ENCODE measurements at places on chromosomes 1 and 21. TPM values are rescaled to one million over a fixed set of nuclear protein-coding genes. Genes with fewer than 3 reads are reported as not detected.
A peak's percentile ranks its signal among the peaks of the same experiment; 100 is the strongest.

- no peak for DNase-seq
Measured at GRCh38 chr1:61612602-61613001, 112.3 kb downstream of the TM2D1 start.

- no peak for DNase-seq
Measured at GRCh38 chr1:16198444-16199156, 13.9 kb downstream of the ARHGEF19 start.

DNA sequence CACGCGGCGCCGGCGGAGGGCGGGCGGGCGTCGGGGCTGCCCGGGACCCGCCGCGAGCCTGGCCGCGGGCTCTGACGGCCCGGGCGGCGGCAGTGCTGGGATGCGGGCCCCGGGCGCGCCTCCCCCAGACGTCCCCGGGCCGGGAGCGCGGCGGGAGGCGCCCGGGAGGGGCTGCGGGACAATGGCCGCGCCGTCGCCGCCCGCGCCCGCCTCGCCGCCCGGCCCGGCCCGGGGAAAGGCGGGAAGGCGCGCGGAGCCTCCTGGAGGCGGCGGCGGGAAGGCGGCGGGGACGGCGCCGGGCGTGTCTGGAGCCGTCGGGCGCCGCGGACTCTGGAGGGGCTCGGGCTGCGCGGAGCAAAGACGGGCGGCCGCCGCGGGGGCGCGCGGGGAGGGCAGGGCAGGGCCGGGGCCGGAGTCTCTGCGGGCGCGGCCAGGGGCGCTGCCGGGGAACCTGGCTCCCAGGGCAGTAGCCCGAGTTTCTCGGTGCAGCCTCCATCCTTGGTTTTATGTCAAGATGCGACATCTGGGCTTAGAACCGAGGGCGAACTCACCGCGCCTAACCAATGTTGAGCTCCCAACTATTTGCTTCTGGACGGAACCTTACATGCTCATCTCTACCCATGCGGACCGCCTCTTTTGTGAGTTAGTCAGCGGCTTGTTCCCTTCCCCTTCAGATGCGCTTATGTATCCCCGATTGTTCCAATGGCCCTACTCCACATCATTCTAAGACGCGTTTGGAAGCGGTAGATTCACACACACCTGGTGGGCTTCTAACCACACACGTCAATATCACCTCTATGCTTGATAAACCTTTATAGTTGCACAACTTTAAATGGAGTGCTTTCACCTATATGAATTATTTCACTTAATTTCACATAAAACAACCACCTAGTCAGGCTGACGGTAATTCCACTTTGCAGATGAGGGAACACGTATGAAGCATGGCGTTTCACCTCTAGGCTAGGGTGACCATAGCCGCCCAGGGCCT is 651 bp downstream of the ZBTB8A start:
- DNase-seq = no peak

GRCh38 chr1:117013309-117013858 is 11.8 kb downstream of the CD101 start:
- no peak for DNase-seq

LCE2B gene
- total RNA-seq = not detected

- DNase-seq = no peak
Measured at GRCh38 chr1:110523011-110523410, 4.0 kb upstream of the KCNA10 start.

FASLG gene
- not detected for total RNA-seq

DNA sequence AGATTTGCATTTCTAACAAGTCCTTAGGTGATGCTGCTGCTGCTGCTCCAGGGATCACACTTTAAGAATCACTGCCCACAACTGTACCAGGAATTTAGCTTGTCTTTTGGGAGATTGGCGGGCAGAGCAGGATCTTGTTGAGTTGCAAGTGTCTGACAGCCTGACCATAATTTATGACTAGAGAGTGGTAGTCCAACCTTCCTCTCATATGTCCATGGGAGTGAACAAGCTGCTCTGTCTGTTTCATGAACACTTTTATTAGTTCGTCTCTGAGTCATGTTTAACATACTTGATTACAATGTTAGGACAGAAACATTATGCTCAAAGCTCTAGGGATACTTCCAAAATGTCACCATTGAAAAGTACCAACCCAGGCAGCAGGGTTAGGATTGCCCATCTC is 169.6 kb downstream of the TGFB2 start:
- no peak for DNase-seq

C8B gene
- not detected for total RNA-seq

GUCA2B gene
- not detected for total RNA-seq

RFX5 gene
- 49.6 TPM for total RNA-seq

DNA sequence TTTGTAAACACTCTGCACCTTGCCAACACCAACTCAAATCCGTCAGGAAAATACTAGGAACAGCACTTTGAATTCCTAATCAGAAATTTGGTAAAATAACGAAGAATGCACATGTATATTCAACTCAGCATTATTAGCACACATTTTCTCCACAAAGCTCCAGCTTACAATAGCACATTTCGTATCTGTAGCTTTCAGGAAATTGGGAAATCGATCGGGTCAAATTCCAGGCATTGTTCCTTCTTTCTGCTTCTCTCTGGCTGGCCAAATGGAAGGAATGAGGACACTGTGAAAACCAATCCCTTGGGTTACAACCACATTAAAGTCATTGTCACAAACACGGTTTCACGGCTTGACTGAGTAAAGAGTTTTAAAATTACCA is 58.6 kb downstream of the NPHP4 start:
- DNase-seq = no peak

DNA sequence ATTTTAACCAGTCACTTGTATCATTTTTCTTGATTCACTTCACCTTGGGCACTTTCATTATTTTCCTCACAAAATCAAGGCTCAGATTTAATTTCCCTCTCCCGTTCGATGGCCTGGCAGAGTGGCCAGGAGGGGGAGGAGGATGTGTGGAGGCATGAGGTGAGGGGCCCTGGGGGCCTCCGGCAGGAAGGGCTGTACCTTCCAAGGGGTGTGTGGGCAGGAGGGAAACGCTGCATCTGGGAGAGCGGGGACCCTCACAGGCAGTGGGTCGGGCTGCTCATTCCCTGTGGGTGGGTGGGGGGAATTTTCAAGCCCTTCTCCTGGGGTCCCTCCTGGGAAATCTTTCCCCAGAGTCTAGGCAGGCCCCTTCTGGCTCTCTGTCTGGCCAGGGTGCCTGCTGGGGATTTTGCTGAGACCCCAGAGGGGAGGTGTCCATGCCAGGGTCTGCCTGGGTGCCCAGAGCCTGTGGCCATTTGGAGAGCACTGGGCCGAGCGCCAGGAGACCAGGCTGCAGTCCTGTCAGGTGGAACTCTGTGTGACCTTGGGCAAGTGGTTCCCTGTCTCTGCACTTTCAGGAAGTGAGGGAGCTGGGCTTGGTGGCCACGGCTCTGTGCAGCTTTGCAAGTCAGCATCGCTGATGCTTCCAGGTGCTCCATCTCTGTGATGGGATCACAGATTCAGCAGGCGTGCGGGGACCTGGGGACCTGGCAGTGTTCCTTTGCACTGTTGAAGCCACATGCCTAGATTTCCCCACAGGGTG is 81.9 kb upstream of the C1orf174 start:
- no peak for DNase-seq

AVPR1B gene
- not detected for total RNA-seq

CASQ1 gene
- total RNA-seq = not detected

GRCh38 chr21:33994373-33994772 is 78.8 kb upstream of the ATP5PO start:
- no peak for DNase-seq

DNA sequence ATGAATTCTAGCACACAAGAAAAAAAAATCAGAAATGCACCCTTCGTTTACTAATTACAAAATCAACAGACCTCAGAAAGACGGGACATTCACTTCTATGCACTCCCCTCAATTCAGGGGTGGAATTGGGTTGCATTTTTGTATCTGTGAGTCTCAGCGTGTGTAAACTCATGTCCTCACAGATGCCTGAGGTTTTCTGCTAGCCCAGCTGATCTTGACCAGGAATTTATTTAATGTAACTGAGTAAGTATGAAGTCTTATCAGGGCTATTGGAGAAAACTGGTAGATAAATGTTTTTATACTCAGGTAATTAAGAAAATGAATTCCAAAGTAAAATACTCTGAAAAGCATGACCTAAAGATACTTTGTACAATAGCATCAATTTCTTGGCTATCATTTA is 167.7 kb downstream of the RUNX1 start:
- DNase-seq = peak; percentile 64

DNA sequence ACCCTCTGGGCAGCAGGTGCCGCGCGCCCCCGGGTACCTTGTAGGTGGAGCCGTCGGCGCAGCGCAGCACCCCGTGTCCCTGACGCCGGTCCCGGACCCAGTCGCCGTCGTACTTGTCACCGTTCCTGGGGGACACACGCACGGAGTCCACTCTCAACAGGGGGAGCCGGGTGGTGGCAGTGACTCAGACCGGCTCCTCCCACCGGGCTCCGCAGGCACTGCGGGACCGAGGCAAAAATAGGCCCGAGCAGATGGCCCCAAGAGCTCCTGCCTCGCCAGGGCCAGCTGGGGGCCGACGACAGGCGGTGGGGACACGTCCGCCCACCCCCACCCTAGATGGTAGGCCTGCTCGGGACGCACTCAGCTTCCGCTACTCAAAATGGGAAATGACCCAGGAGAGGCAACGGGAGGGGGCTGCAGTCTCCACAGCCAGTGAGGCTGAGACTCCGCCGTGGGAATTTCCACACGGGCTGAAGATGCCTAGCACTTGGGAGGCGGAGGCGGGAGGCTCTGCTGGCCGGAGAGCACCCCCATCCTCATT is 6.3 kb downstream of the MORN1 start:
- no peak for DNase-seq

DNA sequence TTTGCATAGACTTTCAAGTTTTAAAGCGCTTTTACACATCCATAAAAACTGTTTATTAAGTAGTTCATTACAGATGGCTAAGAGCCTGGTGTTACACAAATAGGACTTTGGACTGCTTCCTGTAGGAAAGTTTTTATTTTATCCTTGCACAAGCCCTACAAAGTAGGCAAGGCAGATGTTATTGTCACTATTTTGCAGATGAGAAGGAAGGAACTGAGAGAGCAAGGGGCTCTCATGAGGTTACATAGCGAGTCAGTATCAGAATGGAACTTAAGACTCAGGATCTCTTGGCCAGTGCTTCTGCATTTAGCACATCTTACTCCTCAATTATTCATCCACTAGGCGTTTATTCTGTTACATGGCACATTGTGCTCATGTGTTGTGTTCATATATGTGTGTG is 2.6 kb upstream of the MAPKAPK2 start:
- no peak for DNase-seq

DNA sequence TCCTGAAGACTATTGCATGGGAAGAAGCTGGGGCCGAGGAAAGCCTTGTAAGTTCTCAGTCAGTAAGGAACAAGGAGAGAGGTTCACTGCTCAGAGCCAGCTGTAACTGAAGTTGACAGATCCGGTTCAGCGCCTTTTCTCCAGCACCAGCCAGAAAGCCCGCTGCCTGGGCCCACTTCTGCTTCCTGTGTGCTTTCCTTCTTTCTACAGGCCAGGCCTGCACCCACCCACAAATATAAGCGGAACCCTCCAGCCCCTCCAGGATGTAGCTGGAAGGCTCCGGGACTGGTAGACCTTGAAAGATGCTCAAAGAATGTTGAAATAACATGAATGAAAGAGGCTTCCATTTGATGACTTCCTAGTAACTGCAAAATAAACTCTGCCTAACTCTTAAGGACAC is 38.8 kb downstream of the PARP1 start:
- DNase-seq = no peak
